ENCODE measurements at places on chromosomes 11 and 22.

DNA sequence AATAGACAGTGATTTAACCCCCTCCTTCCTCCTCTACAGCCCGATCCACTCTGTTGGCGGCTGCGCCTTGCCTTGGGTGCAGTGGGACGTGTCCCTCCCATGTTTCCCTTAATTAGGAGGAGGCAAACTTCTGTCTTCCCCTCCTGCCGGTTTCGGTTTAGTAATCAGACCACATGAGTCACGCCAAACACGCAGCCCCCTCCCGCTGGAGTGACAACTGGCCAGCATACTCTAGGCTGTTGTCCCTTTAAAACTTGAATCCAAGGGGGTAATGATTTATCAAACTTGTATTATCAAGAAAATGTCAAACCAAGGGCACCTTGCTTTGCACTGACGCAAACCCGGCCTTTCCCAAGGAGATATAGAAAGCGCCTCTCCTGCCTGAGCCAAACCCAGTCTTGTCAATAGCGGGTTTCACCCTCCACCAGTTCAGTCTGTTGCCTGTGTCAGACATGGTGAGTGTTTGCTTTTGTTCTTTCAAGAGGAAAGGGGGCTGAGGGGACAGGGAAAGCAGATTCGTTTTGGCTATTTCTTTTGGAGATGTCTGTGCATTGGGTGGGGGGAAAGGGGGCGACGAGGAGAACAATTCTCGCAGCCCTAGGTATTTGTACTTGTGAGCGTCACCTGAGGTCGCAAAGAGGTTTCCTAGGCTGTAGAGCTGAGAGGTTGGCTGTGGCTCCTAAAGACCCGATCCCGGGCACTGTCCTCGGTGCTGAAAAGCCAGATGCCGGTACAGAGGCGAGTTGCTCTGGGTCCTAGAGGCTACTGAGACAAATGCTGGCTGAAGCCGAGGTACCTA is at the start of gene SLC6A5:
Gene SLC6A5 (plus strand): TSS at position 388 of the 799 bp plus-strand sequence. CDS start 65 bp downstream, at position 453.
- DNase-seq = no peak

DNA sequence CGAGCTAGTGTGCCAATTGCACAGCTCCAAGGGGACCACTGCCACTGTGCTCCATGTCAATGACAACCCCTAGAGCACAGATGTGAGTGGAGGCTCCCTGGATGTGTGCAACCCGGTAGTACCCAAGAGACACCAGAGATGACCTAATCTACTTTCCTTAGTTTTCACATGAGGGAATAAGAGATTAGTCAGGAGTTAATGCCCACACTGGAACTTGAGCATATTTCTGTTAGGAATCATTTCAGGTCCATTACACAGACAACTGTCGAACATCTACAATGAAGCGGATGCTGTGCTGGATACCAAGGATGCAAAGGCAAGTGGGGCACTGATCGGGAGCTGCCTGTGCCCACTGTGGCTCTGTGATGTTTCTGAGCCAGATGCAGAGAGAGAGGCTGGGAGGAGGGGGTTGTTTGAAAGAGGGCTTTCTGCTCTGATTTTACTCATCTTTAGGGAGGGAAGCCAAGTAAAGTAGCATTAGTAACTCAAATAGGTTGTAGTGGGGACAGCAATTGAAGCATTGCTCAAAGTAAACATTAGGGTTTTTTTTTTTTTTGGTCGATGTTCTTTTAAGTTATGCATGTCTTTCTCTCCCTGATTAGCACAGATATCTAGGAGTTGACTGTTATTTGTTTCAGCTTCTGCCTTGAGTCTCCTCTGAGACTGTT is 82.5 kb upstream of the SORL1-AS1 start:
- DNase-seq = no peak

DNA sequence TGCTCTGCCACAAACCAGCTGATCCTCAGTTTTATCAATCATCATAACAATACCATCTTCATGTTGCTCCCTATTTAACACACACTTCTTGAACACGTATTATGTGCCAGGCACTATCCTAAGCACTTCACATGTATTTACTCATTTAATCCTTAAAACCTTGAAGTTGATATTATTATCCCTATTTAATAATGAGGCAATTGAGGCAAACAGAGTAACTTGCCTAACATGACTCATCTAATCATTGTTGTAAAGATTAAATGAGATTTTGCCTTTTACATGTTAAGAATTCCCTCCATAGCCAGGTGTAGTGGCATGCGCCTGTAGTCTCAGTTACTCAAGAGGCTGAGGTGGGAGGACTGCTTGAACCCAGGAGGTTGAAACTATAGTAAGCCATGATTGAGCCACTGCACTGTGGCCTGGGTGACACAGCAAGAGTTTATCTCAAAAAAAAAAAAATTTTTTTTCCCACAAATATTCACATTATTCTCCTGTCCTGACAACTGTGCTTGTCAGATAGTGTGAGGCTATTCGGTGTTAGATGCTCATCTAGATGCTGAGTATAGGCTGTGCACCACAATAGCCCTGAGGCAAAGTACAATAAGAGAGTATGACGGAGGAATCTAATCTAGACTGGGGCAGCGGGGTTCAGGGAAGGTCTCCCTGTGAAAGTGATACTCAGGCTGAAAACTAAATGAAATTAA is 13.4 kb downstream of the CKAP5 start:
- no peak for DNase-seq

DNA sequence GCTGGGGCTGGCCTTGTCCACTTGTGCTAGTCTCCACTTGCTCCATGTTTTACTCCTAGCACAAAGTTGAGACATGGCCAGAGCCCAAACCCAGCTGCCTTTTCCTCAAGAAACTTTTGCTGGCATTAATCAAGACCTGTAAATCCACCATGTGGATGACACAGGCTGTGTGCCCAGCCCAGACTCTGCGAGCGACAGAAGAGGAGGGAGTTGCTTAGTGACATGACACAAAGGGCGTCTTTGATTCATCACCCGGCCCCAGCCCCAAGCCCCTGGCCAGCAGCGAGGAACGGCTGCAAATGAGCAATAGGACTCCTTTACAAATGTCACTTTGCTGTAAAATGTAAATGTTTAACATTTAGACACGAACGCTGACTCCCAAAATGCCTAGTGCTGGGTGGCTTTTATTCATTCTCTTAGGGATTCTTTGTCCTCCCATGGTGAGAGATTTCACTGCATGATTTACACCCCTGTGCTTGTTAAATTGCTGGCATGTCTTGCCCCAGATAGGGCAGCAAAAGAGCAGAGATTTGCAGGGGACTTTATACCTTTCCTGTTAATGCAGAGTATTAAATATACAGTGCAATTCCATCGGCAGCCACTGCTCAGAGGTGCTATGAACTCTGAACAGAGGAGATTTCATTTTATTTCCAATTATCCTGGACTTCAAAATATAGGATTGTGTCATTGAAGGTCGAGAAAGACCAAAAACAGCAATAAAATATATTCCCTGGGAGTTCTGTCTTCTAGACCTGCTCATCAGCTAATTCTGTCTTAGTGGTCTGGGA is 263.6 kb upstream of the NCAM1 start:
- no peak for DNase-seq

DNA sequence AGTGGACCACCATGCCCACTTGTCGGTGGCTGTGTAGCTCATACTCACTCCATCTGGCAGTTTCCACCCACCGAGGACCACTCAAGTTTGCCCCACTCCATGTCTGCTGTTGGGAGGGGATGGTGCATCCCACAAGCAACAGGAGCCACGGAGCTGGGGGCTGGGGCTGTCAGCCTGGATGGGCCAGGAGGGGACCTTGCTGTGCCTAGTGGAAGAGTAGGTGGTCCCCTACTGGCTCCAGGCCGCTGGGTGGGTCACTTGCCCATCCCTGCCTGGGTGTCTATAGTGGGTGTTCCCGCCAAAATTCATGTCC is 57.0 kb downstream of the SMIM38 start:
- no peak for DNase-seq

DNA sequence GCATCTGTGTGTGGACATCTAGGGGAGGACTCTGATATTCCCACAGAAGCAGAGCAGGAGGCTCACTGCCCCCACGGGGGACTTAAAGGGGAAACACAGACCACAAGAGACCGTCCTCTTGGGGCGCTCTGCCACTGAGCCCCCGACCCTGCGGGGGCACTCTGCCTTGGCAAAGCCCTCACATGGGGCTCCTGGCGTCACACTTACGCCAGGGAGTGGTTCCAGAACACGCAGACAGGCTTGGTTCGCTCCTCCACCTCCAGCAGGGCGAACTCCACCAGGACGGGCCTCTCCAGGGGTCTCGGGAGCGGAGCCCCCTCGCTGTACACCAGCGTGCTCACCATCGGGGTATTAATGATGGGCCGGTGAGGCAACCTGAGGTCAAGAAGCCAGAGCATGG is 45.1 kb downstream of the TRMU start:
- DNase-seq = no peak

- no peak for DNase-seq
Observed at GRCh38 chr22:40247976-40248375, 70.3 kb downstream of the TNRC6B start.

GRCh38 chr11:16902781-16903378 is 111.3 kb downstream of the PLEKHA7 start:
- no peak for DNase-seq

DNA sequence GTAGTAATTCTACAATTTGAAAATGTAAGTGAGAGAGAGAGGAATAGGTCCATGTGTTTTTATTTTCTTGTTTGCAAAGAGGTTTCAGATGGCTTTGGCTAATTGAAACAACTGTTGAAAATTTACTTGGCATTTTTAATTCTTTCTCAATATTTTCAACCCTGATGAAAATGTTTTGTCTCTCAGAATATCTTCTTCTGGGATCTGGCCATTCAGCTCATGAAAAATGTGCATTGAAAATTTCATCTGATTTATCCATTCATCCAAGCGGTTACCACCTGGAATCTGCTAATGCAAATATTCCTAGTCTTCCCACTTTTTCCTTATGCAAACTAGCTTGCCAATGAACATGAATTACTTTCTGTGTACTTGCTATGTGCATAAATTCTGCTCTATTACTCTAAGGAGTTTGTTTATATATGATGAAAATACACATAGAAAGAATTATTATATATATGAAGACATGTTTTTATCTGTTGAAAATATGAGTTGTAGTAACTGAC is 621.2 kb downstream of the LRRC4C start:
- no peak for DNase-seq

- no peak for DNase-seq
Observed at GRCh38 chr11:74981888-74982287, 6.8 kb upstream of the NEU3 start.

GRCh38 chr22:34161431-34162123 is 241.3 kb upstream of the LARGE1 start:
- no peak for DNase-seq

- DNase-seq = no peak
Observed at GRCh38 chr11:115869780-115870431, 365.7 kb upstream of the CADM1 start.

GRCh38 chr11:36363361-36364268 is 67.5 kb downstream of the PRR5L start:
- DNase-seq = no peak

- no peak for DNase-seq
Observed at GRCh38 chr11:91686700-91687099, 537.9 kb upstream of the FAT3 start.

GRCh38 chr11:70578371-70578770 is 180.0 kb downstream of the CTTN start:
- DNase-seq = no peak

GRCh38 chr11:16561150-16561549 is 177.3 kb upstream of the C11orf58 start:
- no peak for DNase-seq

DNA sequence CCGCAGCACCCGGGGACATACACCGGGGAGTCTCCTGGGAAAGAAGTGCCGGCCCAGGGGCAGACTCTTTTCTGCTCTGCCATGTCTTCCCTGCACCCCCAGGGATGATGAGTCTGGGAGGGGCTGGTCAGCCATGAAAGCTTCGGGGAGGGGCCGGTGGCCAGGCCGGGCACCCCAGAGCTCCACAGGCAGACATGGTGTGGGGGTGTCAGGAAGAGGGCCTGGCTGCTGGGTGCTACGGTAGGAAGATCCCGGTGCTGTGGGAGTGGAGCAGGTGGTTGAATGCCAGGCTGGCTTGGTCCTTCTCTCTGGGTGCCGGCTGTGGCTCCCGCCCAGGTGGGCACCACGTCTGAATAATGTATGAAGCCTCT is 17.4 kb downstream of the LSP1 start:
- no peak for DNase-seq

- DNase-seq = no peak
Observed at GRCh38 chr22:49100316-49100715, 727.4 kb downstream of the BRD1 start.

GRCh38 chr11:100719362-100719761 is 32.3 kb downstream of the ARHGAP42 start:
- DNase-seq = peak; percentile 52

DNA sequence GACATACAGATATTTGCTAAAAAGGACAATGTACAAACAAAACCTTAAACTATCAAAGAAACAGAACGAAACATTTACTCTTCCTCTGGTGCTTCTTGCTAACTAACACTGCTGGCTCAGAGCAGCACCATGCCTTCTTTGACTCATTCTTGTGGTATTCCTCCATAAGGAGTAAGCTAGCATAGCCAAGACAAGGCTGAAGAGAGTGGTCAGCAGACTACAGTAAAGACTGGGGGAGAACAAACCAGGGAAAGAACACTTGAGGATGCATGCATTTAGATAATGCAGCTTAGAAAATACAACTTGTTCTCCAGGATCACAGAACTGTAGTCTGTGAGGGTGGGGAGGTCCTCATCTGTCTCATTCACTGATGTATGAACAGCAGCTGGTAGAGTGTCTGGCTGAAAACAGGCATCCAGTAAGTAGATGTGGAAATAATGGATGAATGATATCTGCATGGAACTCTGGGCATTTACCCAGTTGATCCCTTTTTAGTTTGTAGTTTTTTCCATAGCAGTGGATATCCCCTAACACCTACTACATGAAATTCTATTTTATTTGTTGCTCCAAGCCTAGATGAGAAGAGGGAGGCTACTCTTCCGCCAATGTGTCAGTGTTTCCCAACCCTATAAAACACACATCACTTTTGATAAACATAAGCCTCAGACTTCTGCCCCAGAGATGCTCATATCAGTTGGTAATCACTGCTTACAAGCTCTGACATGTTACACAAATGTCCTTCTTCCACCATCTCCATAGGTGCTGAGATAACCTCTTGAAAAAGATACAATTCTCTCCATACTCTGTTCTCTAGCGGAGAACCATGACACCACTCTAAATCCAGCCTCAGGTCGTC is 7.3 kb downstream of the SNX19 start:
- DNase-seq = peak; percentile 54

DNA sequence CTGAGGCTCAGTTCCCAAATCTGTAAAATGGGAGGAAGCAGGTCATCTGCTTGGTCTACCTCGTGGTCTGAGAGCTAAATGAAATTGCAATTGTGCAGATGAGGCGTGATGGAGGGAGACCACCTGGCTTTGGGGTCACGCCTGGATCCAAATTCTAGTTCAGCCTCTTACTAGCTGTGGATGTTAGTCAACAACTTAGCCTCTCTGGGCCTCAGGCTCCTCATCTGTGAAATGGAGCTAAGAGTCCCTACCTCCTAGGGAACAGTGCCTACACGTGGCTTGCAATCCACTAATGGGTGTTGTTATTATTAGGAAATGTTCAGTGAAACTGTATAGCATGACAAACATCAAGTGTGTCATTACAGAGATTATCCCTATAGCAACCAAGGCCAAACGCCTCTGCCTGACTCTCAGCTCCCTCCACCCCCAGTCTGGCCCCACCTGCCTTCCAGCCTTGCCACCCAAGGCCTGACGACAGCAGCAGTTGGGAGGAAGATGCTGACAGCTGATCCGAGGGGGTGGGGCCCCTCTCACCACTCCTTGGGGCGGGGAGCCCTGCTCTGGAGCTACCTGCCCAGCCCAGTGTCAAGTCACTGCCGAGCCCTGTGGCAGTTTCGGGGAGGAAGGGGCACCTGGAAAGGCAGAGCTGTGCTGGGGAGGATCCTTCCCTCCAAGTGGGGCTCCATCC is 1.7 kb upstream of the RHOD start:
- DNase-seq = peak; percentile 50

- peak; percentile 68 for DNase-seq
Observed at GRCh38 chr22:30217698-30218560, 28.6 kb downstream of the LIF start.
